Renal pelvis (tissue), 12 donors: ENCODE measurements at places on chromosomes 1 and 21. TPM values are rescaled to one million over a fixed set of nuclear protein-coding genes. Genes with fewer than 3 reads are reported as not detected.

TNFRSF18 gene
- polyA plus RNA-seq: 1.2 TPM

SPATA21 gene
- 0.37 TPM for polyA plus RNA-seq

FAM163A gene
- polyA plus RNA-seq: 0.76 TPM

OLIG1 gene
- polyA plus RNA-seq: 0.41 TPM

FCRL6 gene
- 0.67 TPM for polyA plus RNA-seq

SPRR5 gene
- not detected for polyA plus RNA-seq

CFHR2 gene
- not detected for polyA plus RNA-seq

MYOG gene
- polyA plus RNA-seq: 0.34 TPM

EXOC8 gene
- 11.8 TPM for polyA plus RNA-seq

KRTAP7-1 gene
- not detected for polyA plus RNA-seq

OR10Z1 gene
- 0.04 TPM for polyA plus RNA-seq

THEM4 gene
- polyA plus RNA-seq: 40.5 TPM

FNBP1L gene
- 101 TPM for polyA plus RNA-seq

VWA5B1 gene
- 3.3 TPM for polyA plus RNA-seq

CA14 gene
- 6.6 TPM for polyA plus RNA-seq

RTCA gene
- 27.5 TPM for polyA plus RNA-seq

PRAMEF9 gene
- polyA plus RNA-seq: not detected

CHRM3 gene
- 6.5 TPM for polyA plus RNA-seq

TRABD2B gene
- polyA plus RNA-seq: 24.7 TPM

TTC22 gene
- 10.5 TPM for polyA plus RNA-seq

FAM72C gene
- polyA plus RNA-seq: not detected

RGS21 gene
- not detected for polyA plus RNA-seq

AIRE gene
- polyA plus RNA-seq: 0.99 TPM

NR1I3 gene
- polyA plus RNA-seq: 3.2 TPM

CREG1 gene
- 109 TPM for polyA plus RNA-seq

ALPL gene
- 44.6 TPM for polyA plus RNA-seq

AMY2A gene
- not detected for polyA plus RNA-seq

KIF17 gene
- 3.9 TPM for polyA plus RNA-seq

DMRTA2 gene
- polyA plus RNA-seq: not detected

OLFM3 gene
- polyA plus RNA-seq: 27.1 TPM

VSIG8 gene
- polyA plus RNA-seq: 0.49 TPM

FAM72B gene
- 4.0 TPM for polyA plus RNA-seq

AMY2B gene
- polyA plus RNA-seq: 24.5 TPM

FHAD1 gene
- 2.9 TPM for polyA plus RNA-seq

GBP5 gene
- polyA plus RNA-seq: 0.52 TPM

TMEM183A gene
- polyA plus RNA-seq: 78.1 TPM
